Choroid plexus epithelial cell (primary cell): ENCODE measurements at places on chromosomes 7 and 10.
A peak's percentile ranks its signal among the peaks of the same experiment; 100 is the strongest.

DNA sequence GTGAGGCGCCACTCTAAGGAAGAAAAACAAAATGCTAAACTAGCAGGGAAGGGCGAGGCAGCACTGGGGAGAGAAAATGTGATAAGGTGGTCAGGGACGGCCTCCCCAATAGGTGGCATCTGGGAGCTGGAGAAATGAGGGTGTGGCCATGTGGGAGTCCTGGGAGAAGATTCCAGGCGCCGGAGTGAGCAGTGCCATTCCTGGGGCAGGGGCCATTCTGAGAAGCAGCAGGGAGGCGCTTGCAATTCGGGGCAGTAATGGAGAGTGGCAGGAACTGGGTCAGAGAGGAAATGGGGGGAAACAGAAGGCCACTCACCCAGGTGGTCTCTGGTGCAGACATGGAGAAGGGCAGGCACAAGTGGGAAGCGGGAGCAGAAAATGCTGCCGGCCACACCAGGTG is 61.8 kb upstream of the LRRC18 start:
- DNase-seq: peak; percentile 21

GRCh38 chr10:4902571-4903011 is 60.6 kb upstream of the AKR1C1 start:
- DNase-seq: peak; percentile 74

- no peak for DNase-seq
These were observed 37.6 kb downstream of the ENTPD1 start for GRCh38 chr10:95793401-95794045.

DNA sequence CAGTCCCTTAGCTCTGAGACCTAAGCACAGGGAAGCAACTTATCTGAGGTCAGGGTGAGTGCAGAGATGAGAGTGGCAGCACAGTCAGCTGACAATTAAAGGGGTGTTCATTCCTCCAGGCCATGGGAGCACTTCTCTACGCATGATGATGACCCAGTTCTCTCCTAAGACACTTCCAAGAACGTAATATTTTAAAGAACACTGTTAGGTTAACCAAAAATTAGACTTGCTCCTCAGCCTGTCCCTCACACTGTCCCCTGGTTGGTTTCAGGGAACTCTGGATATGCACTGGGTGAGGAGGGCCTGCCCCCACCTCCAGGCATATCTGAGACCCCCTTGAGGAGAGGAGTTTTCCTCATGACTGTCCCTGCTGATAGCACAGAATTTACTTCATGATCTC is 767.5 kb downstream of the GRID1 start:
- no peak for DNase-seq

DNA sequence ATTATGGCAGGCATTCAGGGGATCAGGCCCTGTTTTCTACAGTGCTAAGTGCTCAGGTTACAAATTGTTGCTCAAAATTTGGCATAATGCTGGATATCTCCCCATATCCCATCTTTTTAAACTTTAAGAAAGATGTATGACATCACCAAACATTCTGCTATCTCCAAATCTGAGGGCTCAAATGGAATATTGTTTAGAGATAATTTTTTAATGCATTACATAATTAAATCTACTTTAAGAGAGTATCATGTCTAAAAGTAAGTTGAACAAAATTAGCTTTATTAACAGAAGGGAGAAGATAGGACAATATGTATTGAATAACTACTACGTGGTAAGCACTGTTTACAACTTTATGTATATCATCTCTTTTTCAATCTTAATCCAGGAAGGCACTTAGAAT is 13.9 kb downstream of the NT5C3A start:
- DNase-seq: no peak

- peak; percentile 80 for DNase-seq
These were observed 6.9 kb downstream of the THNSL1 start for GRCh38 chr10:25023278-25023677.

- DNase-seq: peak; percentile 99
These were observed 53.6 kb downstream of the PYROXD2 start for GRCh38 chr10:98361131-98362025.

DNA sequence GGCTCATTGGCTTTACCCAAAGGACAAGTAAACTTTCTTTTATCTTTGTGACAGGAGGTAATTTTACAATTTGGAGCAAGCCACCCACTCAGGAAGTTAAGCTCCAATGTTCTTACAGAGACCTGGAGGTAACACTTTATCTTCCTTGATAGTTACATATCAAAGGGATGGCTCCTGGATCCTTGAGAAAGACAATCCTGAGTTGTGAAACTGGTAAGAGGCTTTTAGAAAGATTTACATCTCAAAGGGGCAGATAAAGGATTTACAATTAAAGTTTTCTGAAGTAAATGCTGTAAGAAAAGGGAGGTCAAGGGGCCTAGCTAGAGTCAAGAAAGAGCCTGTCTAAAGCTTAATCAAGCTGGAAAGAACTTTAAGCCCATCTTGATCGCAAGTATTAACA is 124.4 kb upstream of the ZNF804B start:
- DNase-seq: no peak

- no peak for DNase-seq
These were observed 35.2 kb upstream of the SRGN start for GRCh38 chr10:69052736-69053135.

- DNase-seq: no peak
These were observed 28.4 kb downstream of the RASGEF1A start for GRCh38 chr10:43238462-43238861.

DNA sequence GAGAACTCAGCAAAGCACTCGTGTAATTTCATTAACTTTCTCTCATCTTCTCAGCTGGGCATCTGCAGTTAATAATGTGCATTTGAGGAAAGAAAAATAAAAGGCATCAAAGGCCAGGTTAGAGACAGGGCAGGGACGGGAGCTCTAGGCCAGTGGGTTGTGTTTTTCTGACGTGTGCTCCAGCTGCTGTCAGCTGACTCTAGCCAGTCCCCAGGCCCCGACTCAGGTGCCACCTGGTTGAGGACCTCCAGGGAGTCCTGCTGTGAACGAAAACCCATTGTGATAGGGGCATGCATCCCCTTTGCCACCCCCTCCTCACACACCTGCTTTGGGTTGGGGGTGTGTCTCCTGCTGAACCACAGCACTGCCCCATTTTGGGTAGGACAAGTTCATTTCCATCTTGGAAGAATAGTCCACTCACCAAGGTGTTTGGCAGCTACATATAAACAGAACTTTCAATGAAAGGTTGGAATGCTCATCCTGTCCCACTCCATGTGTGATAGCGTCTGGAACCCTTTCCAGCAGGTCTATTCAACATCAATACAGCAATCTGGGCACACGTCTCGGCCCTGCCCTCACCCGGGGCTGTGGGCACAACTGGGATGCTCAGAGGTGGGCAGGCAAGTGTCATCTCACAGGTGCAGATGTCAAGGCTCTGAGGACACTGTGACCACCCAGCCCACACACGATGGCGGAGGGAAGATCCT is 146.1 kb upstream of the FAM20C start:
- DNase-seq: no peak

GRCh38 chr7:128877756-128878120 is 15.1 kb downstream of the ATP6V1F start:
- DNase-seq: no peak

GRCh38 chr10:28722065-28722803 is 44.9 kb downstream of the BAMBI start:
- peak; percentile 45 for DNase-seq

DNA sequence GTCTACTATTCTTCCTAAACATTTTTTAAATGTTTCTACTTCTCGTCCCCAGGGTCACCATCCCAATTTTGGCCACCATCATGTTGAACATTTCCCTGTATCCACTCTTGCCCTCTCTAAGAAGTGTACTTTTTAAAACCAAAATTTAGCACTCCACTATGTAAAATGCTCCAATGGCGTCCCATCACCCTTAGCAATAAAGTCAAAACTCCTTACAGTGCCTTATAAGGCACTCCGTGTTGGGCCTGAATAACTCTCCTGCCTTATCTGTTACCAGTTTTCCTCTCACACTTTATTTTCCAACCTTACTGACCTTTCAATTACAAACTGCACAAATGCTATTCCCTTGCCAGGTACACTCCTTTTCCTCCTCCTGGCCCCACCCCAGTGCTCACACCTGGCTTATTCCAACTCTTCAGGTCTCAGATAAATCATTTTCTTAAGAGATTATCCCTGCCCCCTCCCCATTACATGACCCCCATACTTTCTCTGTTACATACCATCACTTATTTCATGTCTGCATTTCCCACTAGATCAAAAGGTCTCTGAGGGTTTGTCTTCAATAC is 1.3 kb downstream of the TMEM168 start:
- no peak for DNase-seq

DNA sequence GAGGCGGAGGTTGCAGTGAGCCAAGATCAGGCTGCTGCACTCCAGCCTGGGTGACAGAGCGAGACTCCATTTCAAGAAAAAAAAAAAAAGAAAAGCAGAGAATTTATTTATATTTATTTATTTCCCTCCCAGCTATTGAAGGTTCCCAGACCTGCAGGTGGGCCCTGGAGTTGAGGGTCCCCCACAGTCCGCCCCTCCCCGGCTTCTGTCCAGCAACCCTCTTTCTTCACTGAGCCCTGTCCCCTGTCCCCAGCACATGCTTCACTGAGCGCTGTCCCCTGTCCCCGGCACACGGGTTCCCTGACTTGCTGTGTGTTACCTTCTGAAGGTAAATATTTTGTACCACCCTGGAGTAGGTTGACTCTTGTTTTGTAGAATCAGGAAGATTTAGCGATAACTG is 301.7 kb upstream of the PITRM1 start:
- DNase-seq: no peak

DNA sequence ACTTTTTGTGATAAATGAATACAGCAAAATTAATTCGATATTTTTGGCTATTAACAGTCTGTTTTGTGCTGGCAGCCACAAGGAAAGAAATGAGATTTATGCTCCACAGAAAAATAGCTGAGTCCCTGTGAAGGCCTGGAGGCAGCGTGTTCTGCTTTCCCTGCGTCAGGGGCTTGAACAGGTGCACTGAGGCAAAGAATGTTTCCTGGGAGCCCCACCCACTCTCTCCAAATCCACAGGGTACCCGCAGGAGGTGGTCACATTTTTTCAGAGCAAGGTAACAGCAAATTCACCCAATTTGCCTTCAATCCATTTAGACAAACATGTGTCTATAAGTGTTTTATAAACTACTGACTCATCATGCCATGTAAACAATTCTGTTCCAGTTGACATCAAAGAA is 308.1 kb downstream of the TCERG1L start:
- DNase-seq: no peak

DNA sequence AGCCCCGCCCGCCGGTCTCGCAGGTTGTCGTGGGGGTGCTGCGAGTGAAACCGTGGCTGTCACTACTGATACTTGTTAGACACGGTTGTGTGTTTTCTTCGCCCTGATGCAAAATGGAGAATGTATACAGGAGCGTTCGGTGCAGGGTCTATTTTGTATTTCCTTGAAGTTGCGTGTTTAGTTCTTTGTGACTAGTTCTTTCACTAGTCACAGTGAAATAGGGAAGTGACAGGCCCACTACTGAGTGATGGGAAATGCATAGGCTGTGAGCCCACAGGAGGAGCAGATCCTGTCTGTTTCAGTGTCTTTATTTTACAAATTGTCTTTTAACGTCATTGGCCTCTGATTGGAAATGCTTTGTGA is 675 bp downstream of the ABRAXAS2 start:
- no peak for DNase-seq

DNA sequence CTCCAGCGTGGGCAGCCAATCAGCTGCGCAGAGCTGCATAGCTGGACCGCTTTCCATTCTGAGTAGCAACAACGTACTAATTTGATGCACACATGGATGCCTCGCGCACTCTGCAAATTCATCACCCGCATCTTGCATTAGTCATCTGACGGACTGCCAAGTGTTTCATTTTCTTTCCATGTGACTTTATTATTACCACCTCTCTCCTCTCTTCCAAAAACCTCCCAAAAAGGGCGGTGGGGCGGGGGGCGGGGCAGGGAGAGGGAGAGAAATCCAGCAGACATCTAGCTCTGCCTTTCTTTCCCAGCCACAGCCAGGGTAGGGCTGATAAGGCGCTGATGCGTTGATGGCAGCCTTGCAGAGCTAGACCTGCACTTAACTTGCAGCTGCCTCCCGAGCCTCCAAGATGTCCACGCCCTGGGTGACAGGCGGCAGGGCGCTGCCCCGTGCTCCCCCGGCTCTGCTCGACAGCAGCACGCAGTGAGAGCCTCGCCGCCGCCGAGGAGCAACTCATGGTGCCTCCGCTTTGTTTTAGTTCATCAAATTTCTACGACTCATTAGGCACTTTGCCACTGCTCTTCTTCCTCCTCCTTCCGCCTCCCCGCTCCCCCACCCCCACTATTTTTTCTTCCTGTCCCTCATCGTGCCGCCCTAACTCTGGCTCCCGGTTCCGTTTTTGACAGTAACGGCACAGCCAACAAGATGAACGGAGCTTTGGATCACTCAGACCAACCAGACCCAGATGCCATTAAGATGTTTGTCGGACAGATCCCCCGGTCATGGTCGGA is 147.3 kb downstream of the CELF2 start:
- DNase-seq: peak; percentile 75

GRCh38 chr10:1130226-1130625 is 74.0 kb downstream of the WDR37 start:
- DNase-seq: no peak

GRCh38 chr7:150322114-150322832 is 882 bp upstream of the LRRC61 start:
- no peak for DNase-seq

- no peak for DNase-seq
These were observed 176.7 kb upstream of the ZNF32 start for GRCh38 chr10:43825421-43825820.

DNA sequence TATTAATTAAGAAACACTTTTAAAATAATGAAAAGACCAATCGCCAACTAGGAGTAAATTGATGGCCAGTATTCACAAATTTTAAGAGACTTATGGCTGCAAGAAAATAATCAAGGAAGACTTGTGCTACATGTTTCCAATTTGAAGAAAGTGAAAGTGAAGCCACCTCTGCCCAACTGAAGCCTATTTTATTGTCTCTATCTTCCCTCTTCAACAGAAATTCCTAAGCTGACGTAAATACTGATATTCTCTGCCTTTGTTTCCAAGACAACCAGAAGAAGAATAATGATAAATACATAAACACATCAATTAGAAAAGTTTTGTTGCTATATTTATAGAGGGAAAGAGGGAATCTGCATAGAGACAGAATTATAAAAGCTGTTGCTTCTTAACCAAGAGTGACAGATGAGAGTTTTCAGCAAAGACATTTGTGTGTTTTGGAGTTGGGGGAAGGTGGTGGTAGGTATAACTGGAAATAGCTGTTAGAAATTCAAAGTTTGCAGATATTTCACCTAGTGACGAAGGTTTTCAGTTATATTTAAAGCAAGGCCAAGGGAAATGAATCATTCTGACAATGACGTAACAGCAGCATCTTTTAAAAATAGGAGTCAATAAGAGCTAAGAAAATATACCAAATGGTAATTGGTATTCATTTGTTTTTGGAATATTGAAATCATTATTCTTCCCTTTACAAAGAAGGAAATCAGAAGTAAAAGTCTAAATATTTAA is 576.6 kb upstream of the SORCS1 start:
- DNase-seq: peak; percentile 30
